Small intestine (tissue), 16 donors: ENCODE measurements at places on chromosomes 16 and 17. TPM values are rescaled to one million over a fixed set of nuclear protein-coding genes. Genes with fewer than 3 reads are reported as not detected.
A peak's percentile ranks its signal among the peaks of the same experiment; 100 is the strongest.

DNA sequence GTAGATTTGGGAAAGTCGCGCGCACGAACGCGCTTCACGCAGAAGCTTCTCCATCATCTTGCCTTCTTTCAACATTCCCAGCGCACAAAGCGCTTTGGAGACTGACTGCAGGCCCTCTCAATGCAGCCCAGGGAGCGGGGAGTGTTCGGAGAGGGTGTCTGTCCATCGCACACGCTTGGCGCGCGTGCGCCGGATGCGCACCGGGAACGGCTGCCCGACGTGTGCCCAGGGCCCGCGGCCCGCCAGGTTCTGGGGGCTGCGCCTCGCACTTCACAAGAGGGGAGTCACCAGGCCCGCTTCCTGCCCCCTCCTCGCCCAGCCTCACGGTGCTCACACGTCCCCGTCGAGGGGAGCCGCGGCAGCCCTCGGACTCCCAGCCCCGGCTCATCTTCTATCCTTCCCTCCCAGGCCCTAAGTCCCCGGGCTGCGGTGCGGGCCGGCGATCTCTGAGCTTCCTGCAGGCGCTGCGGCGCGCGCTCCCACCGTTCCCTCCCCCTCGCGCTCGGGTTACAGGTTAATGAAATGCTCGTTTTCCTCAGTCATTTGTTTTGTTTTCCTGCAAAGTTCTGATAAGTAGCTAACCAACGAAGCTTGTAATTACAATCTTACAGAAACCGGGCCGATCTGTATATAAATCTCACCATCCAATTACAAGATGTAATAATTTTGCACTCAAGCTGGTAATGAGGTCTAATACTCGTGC, 2.8 kb upstream of the IRX3 start:
- no peak overlapping the region for H3K27ac ChIP-seq
- H3K4me1 ChIP-seq: peaks cover 1% of the 10 kb centered on the region
- peaks cover 49% of the 10 kb centered on the region for H3K27me3 ChIP-seq
- no peak overlapping the region for H3K4me3 ChIP-seq
- DNase-seq: no peak

DNA sequence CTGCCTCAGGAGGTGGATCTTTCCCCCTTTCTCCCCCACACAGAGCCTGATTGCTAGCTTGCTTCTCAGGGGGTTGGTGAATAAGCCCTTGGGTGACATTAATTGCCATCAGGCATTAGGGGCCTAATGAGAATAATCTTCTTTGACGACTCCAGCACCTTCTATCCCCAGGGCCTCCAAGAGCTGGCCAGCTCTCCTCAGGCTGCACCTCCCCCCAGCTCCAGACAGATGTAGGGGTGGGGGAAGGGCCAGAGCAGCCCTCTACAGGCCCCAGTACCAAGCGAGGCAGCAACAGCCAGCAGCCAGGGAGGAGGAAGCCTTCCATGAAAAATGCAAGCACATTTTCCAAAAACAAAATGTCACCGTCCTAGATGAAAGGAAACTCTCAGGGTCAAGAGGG, 1.4 kb upstream of the TMEM132E start:
- H3K27me3 ChIP-seq: peaks cover 13% of the 10 kb centered on the region
- H3K4me3 ChIP-seq: no peak overlapping the region
- no peak for DNase-seq
- no peak overlapping the region for H3K27ac ChIP-seq

RHBDF1 gene
- polyA plus RNA-seq: 21.1 TPM

GRCh38 chr17:77148940-77149510, 8.3 kb downstream of the SEC14L1 start:
- H3K27ac ChIP-seq: peak overlapping the region; percentile 27
- H3K4me1 ChIP-seq: peaks cover 8% of the 10 kb centered on the region
- no peaks in the 10 kb centered on the region for H3K27me3 ChIP-seq
- peaks cover 2% of the 10 kb centered on the region for H3K36me3 ChIP-seq
- no peak overlapping the region for H3K4me3 ChIP-seq

OTOA gene
- 0.27 TPM for polyA plus RNA-seq

RPGRIP1L gene
- polyA plus RNA-seq: 1.5 TPM

GRCh38 chr16:53984936-53985335, 281.0 kb downstream of the FTO start:
- no peak overlapping the region for H3K27ac ChIP-seq
- DNase-seq: no peak
- no peak overlapping the region for H3K4me3 ChIP-seq
- no peaks in the 10 kb centered on the region for H3K36me3 ChIP-seq

C17orf100 gene
- 7.8 TPM for polyA plus RNA-seq

GRCh38 chr17:71176928-71177443, 943.8 kb upstream of the SOX9 start:
- no peaks in the 10 kb centered on the region for H3K27me3 ChIP-seq
- H3K4me3 ChIP-seq: no peak overlapping the region
- peak; percentile 63 for DNase-seq

- H3K4me1 ChIP-seq: no peaks in the 10 kb centered on the region
- no peak overlapping the region for H3K27ac ChIP-seq
- no peaks in the 10 kb centered on the region for H3K27me3 ChIP-seq
- DNase-seq: no peak
Measured at GRCh38 chr17:57463103-57463885, 207.0 kb downstream of the MSI2 start.
